ENCODE measurements at places on chromosomes 7 and 10.

GRCh38 chr7:128860158-128861073 is 2.2 kb upstream of the ATP6V1F start:
- DNase-seq: no peak

GRCh38 chr7:72153132-72153512 is 259.0 kb downstream of the CALN1 start:
- no peak for DNase-seq

DNA sequence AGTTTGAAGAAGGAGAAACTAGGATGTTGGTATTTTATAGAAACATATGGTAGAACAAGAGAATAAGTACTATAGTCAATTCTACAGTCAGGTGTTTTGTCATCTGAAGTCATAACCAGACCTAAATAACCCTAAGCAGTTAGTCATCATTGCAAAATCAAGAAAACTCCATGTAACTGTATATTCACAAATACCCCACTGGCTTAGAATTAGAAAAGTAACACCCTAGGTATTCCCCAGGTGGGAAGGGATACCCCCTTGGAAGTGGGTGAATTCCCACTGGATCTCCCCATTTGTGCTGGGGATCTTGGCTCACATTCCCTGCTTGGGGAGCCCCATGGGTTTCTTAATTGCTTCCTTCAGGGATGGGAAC is 45.9 kb upstream of the ITGB8 start:
- DNase-seq: no peak

- DNase-seq: no peak
These were observed 137.7 kb downstream of the PRPF18 start for GRCh38 chr10:13724484-13724883.

DNA sequence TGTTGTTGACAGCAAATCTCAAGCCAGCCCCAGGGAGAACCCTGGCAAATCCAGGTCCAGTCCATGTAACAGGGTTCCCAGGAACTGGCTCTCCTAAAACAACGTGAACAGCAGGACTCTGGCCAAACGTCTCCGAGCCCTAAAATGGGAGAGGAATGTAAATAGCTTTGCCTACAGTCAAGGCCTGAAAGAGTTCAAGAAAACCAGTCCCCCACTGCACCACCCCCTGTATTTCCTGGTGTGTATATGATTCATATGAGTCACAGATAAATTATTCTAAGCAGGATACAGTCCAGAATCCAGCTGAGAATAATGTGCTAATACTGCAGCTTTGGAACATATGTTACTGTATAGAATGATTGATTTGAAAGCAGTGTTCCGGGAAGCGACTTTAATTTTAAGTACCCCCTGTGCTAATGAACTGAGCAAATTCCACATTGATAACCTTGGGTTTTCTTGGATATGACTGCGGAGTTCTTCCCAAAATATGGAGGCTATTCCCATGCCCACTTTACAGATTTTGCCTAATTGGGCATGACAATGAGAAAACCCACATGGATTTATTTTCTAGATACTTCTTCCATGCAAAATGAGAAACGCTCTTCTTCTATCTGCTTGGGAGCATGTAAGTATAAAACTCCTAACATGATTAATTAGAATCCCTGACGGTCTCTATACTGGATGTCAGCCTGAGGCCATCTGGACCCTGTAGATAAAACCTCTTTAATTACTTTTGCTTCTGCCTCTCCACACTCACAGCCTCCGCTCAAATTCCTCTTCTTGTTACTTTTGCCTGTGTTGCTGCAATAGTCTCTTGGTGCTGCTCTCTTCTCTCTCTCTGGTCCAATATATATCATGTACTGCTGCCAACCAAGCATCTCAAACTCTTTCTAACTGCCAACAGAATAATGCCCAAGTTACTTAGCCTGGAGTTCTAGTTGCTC is 50.2 kb downstream of the LAMB4 start:
- DNase-seq: no peak

GRCh38 chr7:74606909-74607510 is 50.5 kb upstream of the GTF2I start:
- no peak for DNase-seq

DNA sequence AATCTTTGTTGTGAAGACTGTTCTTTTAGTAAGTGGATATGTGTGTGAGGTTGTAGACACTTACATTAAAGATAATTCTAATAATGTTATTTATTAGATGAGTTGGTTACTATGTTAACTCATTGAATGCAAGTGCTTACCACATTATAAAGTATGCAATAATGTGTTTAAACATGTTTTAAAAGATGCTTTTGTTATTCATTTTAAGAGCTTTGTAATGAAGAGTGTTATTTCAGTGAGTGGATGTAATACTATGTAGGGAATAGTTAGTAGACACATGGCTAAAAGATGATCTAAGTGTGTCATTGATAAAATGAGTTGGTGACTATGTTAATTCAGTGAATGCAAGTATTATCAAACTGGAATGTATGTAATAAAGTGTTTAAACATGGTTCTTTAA is 70.0 kb upstream of the VOPP1 start:
- no peak for DNase-seq

DNA sequence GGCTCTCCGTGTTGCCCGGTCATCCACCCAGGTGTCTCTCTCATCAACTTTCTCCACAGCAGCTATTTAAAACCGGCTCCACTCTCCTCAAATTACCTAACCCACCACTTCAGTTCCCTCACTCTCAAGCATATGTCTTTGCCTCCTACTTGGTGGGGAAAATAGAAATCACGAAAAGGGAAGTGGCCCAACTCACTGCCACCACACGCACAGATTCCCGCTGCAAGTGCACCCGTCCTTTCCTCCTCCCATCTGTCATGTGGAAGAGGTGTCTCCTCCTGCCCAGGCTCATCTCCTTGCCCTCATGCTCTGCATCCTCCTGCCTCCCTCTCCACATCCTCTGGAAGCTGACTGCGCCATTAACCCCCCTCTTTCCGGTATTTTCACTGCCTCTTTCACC is 80.8 kb upstream of the MKX start:
- DNase-seq: no peak

GRCh38 chr7:98352621-98353020 is 48.3 kb downstream of the BAIAP2L1 start:
- DNase-seq: no peak

GRCh38 chr10:94591461-94592205 is 46.0 kb downstream of the HELLS start:
- no peak for DNase-seq

DNA sequence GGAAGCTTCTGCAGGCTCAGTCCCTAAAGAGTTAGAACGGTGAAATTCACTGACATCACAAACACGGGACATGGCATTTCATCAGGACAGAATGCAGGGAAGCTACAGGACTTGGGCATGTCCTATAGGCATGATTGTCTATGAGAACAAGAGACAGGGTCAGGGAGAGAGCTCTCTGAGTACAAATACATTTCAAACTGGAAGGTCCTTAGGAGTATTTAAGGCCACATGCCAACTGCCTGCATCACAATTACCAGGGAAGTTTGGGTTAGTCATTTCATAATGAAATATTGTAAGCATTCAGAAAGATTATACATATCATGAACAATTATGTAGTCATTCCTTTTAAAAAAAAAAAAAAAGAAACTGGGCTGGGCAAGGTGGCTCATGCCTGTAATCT is 71.3 kb downstream of the CREB3L2 start:
- no peak for DNase-seq

DNA sequence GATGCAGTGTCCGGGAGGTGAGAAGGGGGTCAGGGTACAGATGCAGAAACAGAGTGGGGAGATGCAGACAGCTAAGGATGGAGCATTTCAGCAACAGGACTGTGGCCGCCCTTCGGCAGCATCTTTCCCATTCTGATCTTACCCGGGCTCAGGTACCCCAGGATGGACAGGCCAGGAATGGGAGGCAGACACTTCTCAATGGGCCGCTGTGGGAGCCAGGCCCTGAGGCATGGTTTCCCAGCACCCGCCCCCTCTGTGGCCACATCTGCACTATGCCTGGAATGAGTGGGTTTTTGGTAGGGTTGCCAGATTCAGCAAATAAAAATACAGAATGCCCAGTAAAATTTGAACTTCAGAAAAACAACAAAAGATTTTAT is 105.2 kb upstream of the CTBP2 start:
- DNase-seq: no peak

GRCh38 chr7:158096582-158096981 is 491.0 kb downstream of the PTPRN2 start:
- no peak for DNase-seq

DNA sequence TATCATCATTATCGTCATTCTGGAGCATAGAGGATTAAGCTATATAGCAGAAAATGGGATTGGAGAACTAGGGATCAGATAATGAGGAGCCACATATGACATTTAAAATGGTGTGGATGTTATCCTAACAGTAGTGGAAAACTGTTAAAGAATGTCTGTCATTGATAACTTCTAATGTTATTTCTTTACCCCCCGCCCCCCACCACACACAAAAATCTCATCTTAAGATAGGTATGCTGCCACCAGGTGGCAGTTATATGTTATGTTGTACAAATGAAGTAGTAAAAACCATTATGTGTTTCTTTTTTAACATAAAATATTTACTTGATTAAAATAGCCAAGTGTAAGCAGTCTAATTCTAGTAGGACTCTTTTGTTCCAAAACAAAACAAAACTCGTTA is 13.0 kb downstream of the AKAP9 start:
- DNase-seq: no peak

DNA sequence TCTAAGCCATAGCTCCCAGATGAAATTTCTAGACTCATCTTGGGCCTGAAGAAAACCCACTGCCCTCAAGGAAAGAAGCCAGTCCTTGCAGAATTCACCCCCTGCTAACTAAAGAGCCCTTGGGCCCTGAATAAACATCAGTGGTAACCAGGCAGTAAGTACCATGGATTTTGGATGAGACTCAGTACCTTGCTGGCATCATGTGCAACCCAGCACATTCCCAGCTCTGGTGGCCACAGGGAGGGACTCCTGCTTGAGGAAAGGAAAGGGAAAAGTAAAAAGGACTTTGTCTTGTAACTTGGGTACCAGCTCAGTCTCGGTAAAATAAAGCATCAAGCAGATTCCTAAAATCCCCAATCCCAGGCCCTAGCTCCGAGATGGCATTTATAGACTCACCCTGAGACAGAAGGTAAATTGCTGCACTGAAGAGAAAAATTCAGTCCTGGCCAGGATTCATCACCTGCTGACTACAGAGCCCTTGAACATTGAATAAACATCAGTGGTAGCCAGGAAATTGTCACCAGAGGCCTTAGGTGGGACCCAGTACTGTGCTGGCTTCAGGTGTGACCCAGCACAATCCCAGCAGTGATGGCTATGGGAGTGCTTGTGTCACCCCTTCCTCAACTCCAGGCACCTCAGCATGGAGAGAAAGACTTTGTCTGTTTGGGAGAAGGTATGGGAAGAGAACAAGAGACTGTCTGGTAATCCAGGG is 31.2 kb upstream of the SFTPD start:
- DNase-seq: no peak

- DNase-seq: no peak
These were observed 88.5 kb downstream of the PAXIP1 start for GRCh38 chr7:154914308-154914995.

- DNase-seq: no peak
These were observed 450.3 kb downstream of the INHBA start for GRCh38 chr7:41252551-41252950.

- no peak for DNase-seq
These were observed 49.4 kb downstream of the HK1 start for GRCh38 chr10:69327463-69328379.
